Transverse colon (tissue), 4 donors: ENCODE measurements at places on chromosomes 13 and 19. TPM values are rescaled to one million over a fixed set of nuclear protein-coding genes. Genes with fewer than 3 reads are reported as not detected.

DNA sequence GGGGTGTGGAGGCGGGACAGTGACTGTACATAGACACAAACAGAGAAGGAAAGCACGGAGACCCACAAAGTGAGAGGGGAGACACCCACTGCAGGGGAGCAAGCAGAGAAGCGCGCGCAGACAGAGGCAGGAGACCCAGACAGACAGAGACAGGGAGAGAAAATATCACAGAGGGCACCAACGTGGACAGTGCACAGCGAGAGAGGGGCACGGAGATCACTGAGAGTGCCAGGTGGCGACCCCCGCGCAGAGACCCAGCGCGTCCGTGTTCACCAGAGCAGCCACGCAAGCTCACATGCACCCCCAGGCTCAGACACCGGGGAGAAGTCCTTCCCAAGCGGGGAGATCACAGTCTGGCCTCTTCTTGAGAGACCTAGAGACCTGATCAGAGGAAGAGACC, 1.4 kb upstream of the CACNG7 start:
- DNase-seq = no peak

DNA sequence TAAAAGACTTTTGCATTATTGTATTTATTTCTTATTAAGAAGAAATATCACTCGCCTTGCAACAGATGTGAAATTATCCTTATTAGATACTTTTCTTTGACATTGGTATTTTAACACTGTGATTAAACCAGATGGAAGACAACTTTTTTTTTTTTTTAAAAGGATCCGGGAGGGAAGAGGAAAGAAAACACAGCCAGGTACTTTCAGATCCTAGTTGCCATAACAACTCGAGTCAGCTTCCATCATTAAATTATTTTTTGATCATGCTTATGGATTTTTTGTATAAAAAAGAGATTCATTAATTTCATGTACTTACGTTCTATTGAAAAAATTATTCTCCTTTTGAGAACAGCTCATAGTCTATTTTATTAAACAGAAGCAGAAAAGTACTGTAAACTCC, 515.7 kb downstream of the TBC1D4 start:
- DNase-seq = no peak

DNA sequence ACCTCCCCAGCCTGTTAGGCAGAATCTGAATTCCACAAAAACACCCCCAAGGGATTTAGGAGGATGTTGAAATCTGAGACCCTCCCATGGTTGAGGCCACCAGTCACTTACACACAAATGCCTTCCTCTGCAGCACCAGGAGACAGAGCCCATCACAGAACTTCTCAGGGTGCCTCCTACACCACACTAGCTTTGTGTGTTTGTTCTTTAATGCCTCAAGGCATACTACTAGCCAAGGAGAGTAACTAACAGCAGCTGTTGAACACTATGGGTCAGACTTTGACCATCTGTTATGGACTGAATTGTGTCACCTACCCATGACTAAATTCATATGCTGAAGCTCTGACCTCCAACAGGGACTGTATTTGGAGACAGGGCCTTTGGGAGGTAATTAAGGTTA, 9.5 kb upstream of the MED26 start:
- DNase-seq = no peak

GRCh38 chr19:1019980-1020867, 699 bp downstream of the TMEM259 start:
- no peak for DNase-seq

DNA sequence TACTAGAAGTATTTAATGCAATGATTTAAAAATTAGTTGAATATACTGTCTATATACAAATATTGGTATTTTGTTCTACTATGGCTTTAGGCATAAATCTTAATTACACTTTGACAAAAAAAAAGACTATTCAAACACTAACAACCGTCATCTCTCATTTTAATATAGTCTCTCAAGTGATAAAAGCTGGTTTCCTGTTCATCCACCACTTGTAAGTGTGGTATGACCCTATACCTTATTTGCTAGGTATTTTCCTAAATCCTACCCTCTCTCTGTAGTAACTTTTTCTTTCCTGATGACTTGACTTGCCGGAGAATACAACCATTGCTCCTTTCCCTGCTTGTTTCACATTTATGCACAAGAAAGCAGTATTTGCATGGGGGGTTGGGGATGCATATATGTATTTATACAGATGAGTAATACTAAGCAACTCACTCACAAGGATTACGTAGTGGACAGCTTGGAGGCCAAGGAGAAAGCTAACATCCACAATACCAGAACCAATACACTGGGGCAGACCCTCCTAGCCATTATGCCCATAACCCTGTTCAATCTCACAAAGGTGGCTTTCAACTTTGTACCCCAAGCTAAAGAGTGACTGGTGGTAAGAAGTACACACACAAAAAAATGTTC, 12.7 kb upstream of the EFNB2 start:
- no peak for DNase-seq

- no peak for DNase-seq
These were observed 103.6 kb upstream of the MYCBP2 start for GRCh38 chr13:77430377-77430951.

- DNase-seq = no peak
These were observed 69.9 kb downstream of the COG3 start for GRCh38 chr13:45534604-45535003.

DNA sequence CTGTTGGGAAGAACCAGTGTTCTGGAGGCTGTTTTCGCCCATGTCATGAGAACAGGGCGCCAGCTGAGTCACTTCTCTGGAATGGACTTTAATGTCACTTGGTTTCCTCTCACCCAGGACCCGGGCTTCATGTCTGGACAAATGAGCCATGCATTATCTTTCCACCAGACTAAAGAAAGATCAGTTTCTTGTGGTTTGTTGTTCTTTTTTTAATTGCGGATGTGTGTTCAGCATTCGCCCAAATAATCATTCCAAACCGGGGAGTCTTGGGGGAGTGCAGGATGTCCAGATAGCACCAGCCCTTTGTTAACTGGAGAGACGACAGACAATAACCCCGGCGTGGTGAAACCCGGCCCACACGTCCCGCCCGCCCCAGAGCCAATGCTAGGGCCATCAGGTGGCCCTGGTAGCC, 102.5 kb downstream of the COL4A2 start:
- no peak for DNase-seq

DNA sequence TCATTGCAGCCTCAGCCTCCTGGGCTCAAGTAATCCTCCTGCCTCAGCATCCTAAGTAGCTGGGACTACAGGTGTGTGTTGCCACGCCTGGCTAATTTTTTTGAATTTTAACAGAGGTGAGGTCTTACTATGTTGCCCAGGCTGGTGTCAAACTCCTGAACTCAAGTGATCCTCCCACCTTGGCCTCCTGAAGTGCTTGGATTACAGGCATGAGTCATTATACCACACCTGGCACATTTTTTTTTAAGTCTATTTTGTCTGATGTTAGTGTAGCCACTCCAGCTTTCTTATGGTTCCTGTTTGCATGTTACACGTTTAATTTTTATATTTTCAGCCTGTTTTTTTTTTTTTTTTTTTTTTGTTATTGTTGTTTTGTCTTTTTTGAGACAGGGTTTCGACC, 24.8 kb downstream of the KDM4B start:
- no peak for DNase-seq

DNA sequence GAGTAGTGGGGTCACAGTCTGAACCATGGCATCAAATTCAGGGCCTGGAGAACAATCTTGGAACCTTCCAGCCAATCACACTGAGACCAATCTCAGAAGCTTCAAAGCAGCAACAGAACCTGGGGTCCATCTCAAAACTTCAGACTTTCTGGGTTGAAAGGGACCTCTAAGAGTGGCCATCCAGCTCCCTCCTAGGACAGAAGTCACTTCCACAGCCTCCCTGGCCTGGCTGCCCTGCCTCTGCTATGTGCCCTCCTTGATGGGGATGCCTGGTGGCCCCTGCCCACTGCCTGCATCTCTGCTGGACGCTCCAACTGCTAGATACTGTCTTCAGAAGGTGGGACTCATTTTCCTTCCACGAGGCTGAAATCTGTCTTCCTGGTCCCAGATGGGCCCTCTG, 1.8 kb downstream of the TLE2 start:
- no peak for DNase-seq

DNA sequence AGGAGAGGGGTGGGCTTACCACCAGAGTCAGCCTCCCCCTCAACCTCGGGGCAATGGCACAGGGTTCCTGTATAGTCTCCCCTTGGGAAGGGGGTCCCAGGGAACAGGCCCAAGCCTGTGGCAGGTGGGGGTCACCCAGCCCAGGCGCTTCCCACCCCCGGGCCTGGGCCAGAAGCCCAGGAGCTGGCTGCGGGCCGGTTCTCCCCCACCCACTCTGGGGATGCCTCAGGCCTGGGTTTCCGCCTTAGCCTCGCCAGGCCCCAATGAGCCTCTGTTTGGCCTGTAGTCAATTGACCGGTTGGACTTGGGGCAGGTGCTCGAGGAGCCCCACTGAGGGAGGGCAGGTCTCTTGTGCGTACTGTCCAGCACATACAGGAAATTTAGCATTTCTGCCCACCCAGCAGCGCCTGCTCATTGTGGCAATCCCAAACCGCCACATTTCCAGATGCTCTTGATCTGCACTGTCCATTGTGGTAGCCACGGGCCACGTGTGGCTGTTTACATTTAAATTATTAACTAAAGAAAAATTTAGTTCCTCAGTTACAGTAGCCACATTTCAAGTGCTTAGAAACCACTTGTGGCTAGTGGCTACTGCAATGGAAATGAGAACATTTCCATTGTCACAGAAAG, 9.9 kb downstream of the LYL1 start:
- DNase-seq = no peak

GRCh38 chr19:5026706-5027273, 57.9 kb downstream of the KDM4B start:
- no peak for DNase-seq

Gene EMC10
- total RNA-seq = 50.5 TPM

Gene ITGBL1
- total RNA-seq = 0.68 TPM

Gene KLK14
- total RNA-seq = not detected
